Panc1 (cell line): ENCODE measurements at places on chromosomes 12 and 14. TPM values are rescaled to one million over a fixed set of nuclear protein-coding genes. Genes with fewer than 3 reads are reported as not detected.
A peak's percentile ranks its signal among the peaks of the same experiment; 100 is the strongest.

- peaks cover 45% of the 10 kb centered on the region for H3K36me3 ChIP-seq
- H3K27ac ChIP-seq: peak overlapping the region; percentile 49
Observed at GRCh38 chr14:23077962-23078361, 17.0 kb downstream of the ACIN1 start.

DNA sequence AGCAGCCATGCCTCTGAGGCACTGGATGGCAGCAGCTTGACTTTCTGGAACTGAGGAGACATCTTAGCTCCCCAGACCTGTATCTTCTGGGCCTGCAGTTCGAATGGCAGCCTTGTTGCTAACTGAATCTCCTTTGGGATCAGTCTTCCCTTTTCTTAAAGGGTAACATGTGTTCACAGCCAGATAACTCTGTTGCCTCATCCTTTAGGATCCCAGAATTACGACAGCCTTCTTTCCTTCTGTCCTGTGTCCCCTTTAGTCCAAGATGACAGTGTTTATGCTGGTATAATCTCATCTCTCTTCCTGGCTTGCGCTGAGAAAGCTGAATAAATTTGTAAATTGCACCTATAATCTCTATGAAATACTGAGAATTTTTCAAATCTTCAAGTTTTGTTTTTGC, 9.1 kb upstream of the ERC1 start:
- no peak overlapping the region for H3K4me3 ChIP-seq
- H3K36me3 ChIP-seq: no peaks in the 10 kb centered on the region
- H3K27ac ChIP-seq: no peak overlapping the region
- no peaks in the 10 kb centered on the region for H3K27me3 ChIP-seq

DNA sequence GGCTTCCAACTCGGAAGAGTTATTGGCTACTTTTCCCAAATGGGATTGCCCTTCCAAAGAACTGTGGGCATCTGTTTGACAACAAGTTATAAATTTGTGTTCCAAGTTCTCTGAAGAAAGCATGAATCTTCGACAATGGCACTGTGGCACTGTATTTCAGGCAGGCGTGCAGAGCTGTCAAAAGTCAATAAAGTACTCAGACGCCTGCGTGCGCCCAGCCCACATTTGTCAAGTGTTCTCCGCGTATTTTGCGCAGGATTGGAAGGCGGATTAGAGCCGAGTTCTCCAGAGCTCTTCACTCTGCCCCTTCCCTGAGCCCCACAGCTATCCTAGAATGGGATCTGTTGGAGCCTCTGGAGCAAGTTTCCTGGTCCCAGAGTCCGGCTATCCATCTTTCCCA, 103.2 kb downstream of the SLC25A47 start:
- peaks cover 30% of the 10 kb centered on the region for H3K4me1 ChIP-seq
- no peaks in the 10 kb centered on the region for H3K36me3 ChIP-seq
- no peak overlapping the region for H3K27ac ChIP-seq
- no peak for DNase-seq

GRCh38 chr14:73755434-73756014, 41.3 kb upstream of the PNMA1 start:
- no peaks in the 10 kb centered on the region for H3K36me3 ChIP-seq
- no peak for DNase-seq
- H3K27me3 ChIP-seq: no peaks in the 10 kb centered on the region
- H3K27ac ChIP-seq: peak overlapping the region; percentile 97
- peak overlapping the region; percentile 16; the same call in 1 of the 2 replicates for H3K4me3 ChIP-seq
- H3K4me1 ChIP-seq: peaks cover 74% of the 10 kb centered on the region

GRCh38 chr12:68970951-68971350, 38.0 kb upstream of the CPM start:
- no peak for DNase-seq
- no peak overlapping the region for H3K4me3 ChIP-seq
- no peak overlapping the region for H3K27ac ChIP-seq
- no peaks in the 10 kb centered on the region for H3K27me3 ChIP-seq
- no peaks in the 10 kb centered on the region for H3K4me1 ChIP-seq

DNA sequence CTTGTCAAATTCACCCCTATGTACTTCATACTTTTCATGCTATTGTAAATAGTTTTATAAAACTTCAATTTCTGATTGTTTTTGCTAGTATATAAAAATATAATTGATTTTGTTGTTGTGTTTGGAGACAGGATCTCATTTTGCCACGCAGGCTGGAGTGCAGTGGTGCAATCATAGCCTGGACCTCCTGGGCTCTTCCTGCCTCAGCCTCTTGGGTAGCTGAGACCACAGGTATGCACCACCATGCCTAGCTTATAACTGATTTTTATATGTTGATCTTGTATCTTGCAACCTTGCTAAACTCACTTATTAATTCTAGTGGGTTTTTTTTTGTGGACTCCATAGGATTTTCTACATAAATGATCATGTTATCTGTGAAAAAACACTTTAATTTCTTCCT, 23.5 kb downstream of the ATP5MC2 start:
- no peaks in the 10 kb centered on the region for H3K36me3 ChIP-seq
- H3K27me3 ChIP-seq: no peaks in the 10 kb centered on the region
- DNase-seq: no peak
- peaks cover 8% of the 10 kb centered on the region for H3K4me1 ChIP-seq
- H3K4me3 ChIP-seq: no peak overlapping the region

- no peak for DNase-seq
- H3K27me3 ChIP-seq: no peaks in the 10 kb centered on the region
- H3K4me3 ChIP-seq: no peak overlapping the region
- no peaks in the 10 kb centered on the region for H3K36me3 ChIP-seq
- H3K4me1 ChIP-seq: no peaks in the 10 kb centered on the region
- H3K27ac ChIP-seq: no peak overlapping the region
Observed at GRCh38 chr14:64795211-64795610, 84.5 kb downstream of the SPTB start.

GRCh38 chr12:80837342-80837978, 100.3 kb downstream of the LIN7A start:
- H3K36me3 ChIP-seq: no peaks in the 10 kb centered on the region
- no peak overlapping the region for H3K4me3 ChIP-seq
- no peak overlapping the region for H3K27ac ChIP-seq
- DNase-seq: peak; percentile 20
- no peaks in the 10 kb centered on the region for H3K4me1 ChIP-seq

DNA sequence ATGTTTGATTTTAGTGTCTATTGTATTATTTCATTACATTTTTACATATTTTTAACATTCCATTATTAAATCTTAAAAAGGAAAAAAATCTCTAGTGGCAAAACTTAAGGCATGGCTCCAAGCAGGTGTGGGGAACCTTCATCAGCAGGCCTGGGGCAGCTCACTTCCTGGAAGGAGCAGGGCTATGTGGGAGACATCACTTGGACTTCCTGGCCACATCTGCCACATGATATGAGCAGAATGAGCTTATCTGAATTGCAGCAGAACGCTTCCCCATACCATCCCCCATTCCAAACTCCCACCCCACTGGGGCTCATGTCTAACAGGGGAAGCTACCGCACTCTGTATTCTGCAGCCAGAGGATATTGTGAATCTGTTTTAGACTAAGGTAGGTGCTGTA, 35.0 kb upstream of the KCNA1 start:
- H3K36me3 ChIP-seq: no peaks in the 10 kb centered on the region
- H3K4me3 ChIP-seq: no peak overlapping the region
- H3K4me1 ChIP-seq: no peaks in the 10 kb centered on the region
- no peaks in the 10 kb centered on the region; the same call in 1 of the 2 replicates for H3K27me3 ChIP-seq

DNA sequence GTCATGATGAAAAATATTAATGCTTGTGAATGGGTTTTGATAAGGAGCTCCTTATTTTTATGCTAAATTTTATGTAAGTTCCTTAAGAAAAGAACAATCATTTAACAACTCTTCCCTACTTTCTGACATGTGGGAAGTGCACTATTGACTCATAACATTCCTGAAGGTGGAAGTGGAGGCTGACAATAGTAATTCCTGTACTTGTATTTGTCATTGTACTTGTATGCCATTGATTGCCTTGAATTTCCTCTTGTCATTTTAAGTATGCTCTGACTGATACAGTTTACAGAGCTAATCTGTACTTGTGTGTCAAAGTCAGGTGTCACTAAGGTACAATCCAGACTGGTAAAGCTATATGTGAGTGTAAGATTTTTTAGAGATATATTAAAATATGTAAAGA, 440.0 kb downstream of the SLC16A7 start:
- H3K4me1 ChIP-seq: no peaks in the 10 kb centered on the region
- H3K4me3 ChIP-seq: no peak overlapping the region
- no peaks in the 10 kb centered on the region for H3K36me3 ChIP-seq
- DNase-seq: no peak

- no peak for DNase-seq
- H3K36me3 ChIP-seq: peaks cover 6% of the 10 kb centered on the region; the same call in 1 of the 2 replicates
- no peaks in the 10 kb centered on the region for H3K27me3 ChIP-seq
- H3K27ac ChIP-seq: peak overlapping the region; percentile 71
- H3K4me3 ChIP-seq: no peak overlapping the region
- peaks cover 7% of the 10 kb centered on the region for H3K4me1 ChIP-seq
Observed at GRCh38 chr14:45249856-45250575, 3.0 kb downstream of the MIS18BP1 start.

DNA sequence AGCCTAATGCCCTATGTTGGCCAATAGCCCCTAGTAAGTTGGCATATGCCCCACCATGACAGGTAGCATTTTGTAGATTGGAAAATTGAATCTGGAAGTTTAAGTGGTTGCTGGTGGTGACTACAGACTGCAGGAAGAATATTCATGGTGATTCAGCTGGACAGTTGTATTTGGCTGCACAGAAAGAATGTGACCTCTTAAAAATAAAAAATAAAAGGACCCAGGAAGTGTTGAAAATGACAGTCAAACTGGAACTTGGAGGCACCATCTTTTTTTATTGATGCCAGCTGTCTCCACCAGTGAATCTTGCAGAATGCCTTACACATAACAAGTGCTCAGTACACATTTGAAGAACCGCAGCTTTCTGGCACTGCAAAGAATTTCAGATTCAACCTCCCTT, 73.9 kb downstream of the PRMT8 start:
- H3K27me3 ChIP-seq: no peaks in the 10 kb centered on the region; the same call in 1 of the 2 replicates
- H3K4me1 ChIP-seq: no peaks in the 10 kb centered on the region
- H3K27ac ChIP-seq: no peak overlapping the region
- DNase-seq: no peak
- H3K4me3 ChIP-seq: no peak overlapping the region
- no peaks in the 10 kb centered on the region for H3K36me3 ChIP-seq

- H3K27me3 ChIP-seq: no peaks in the 10 kb centered on the region
- no peak overlapping the region for H3K4me3 ChIP-seq
- H3K27ac ChIP-seq: no peak overlapping the region
- no peaks in the 10 kb centered on the region for H3K36me3 ChIP-seq
- H3K4me1 ChIP-seq: no peaks in the 10 kb centered on the region
- DNase-seq: no peak
Observed at GRCh38 chr14:36996857-36997590, 175.4 kb downstream of the SLC25A21 start.

DNA sequence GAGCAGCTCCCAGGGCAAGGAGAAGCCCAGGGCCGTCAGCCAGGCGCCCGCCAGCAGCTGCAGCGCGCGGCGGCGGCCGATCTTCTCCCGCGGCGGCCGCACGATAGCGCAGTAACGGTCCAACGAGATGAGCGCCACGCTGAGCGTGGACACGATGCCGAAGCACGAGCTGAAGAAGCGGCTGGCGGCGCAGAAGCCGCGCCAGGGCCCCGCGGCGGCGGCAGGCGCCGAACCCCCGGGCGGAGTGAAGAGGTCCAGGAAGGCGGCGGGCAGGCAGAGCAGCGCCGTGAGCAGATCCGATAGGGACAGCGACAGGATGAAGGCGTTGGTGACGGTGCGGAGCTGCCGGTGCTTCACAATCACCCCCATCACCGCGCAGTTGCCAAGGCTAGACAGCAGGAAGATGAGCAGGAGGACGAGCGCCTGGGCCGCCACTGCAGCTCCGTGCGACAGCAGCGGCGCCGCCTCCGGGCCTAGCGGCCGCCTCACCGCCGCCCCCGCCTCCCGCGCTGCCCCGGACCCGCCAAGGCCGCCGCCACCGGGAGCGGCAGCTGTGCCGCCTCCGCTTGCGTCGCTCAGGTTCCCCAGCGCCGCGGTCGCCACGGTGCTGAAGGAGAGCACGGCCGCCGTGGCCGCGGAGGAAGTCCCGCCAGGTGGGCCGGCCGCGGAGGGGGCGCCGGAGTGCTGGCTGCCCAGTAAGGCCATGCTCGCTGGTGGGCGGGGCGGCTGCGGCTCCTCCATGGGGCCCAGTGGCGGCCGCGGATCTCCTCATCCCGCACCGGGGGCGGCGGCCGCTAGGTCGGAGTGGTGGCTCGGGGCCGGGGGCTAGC, 479 bp downstream of the GPR135 start:
- H3K27me3 ChIP-seq: no peaks in the 10 kb centered on the region
- DNase-seq: no peak
- no peak overlapping the region for H3K27ac ChIP-seq
- no peaks in the 10 kb centered on the region for H3K4me1 ChIP-seq
- H3K36me3 ChIP-seq: peaks cover 11% of the 10 kb centered on the region; the same call in 1 of the 2 replicates
- peak overlapping the region; percentile 7; the same call in 1 of the 2 replicates for H3K4me3 ChIP-seq

- H3K27ac ChIP-seq: no peak within 1 kb of the TSS
- no peak within 1 kb of the TSS for H3K4me3 ChIP-seq
- no peaks in the 10 kb centered on the region for H3K36me3 ChIP-seq
- no peaks in the 10 kb centered on the region for H3K4me1 ChIP-seq
- no peaks in the 10 kb centered on the region for H3K27me3 ChIP-seq
Observed at GRCh38 chr12:4445156-4446101, at the start of gene FGF6. FGF6 (minus strand) TSS chr12:4445815; CDS start chr12:4445570, 245 bp downstream.

The TSPAN8 gene
- total RNA-seq: 4.2 TPM

The CAPZA3 gene
- total RNA-seq: not detected

The ITGA7 gene
- 2.5 TPM for total RNA-seq

The SRGAP1 gene
- total RNA-seq: 26.8 TPM

The ACSM4 gene
- total RNA-seq: not detected

The SDR39U1 gene
- total RNA-seq: 54.2 TPM

The MYO1H gene
- not detected for total RNA-seq

The PTPRO gene
- not detected for total RNA-seq

The TMEM63C gene
- 2.4 TPM for total RNA-seq

The AP1G2 gene
- 61.6 TPM for total RNA-seq

The TPH2 gene
- total RNA-seq: not detected

The SMIM10L1 gene
- 6.0 TPM for total RNA-seq

The CREBL2 gene
- 13.6 TPM for total RNA-seq
